EH (cell line): ENCODE measurements at places on chromosomes 13 and 19.

- DNase-seq, result peak; percentile 63
Measured at GRCh38 chr19:47284324-47284899, 9.7 kb downstream of the INAFM1 start.

- no peak for DNase-seq
Measured at GRCh38 chr13:113937527-113938180, 36.2 kb downstream of the C13orf46 start.

DNA sequence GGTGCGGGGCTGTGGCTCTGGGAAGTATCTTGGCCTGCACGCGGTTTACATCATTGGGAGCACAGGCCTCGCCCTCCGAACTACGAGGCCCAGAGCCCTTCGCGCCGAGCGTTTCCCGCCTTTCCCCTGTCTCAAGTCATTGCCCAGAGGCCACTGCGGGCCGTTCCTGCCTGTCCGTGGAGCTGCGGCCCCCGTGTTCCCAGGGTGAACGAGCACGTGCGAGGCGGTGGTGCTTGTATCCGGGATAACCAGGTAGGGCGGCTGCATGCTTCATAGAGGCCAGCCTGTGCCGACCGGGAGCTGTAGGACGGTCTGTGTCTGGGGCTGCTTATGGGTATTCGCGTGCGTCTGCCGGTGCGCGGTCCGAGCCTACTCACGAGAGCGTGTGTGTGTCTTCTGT lies 32.5 kb downstream of the ZNF527 start:
- no peak for DNase-seq

DNA sequence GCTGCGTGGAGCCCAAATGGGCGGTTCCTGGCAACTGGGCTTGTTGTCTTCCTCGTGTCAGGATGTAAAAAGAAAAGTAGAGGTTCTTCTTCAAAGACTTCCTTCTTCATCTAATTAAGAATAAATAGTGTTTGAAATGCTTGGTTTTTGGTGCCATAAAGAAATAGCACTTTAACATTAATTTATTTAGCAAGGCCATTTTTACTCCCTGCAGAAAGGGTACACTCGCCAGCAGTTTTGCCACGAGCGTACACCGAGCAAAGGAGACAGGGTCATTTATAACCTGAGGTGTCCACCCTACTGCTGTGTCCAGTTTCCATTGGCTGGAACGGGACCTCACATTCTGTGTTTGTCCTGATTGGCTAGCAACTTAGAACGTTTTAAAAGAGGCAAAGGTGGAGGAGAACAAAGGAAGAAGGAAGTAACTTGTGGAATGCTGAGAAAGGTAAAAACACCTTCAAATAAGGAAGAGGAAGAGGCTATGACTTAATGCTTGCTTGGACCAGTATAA lies 21.8 kb upstream of the OR10H1 start:
- DNase-seq, result no peak

- peak; percentile 29 for DNase-seq
Measured at GRCh38 chr19:27971071-27971470, 1241.9 kb downstream of the UQCRFS1 start.

GRCh38 chr13:112056284-112056727 lies 10.6 kb upstream of the SOX1 start:
- DNase-seq, result no peak

DNA sequence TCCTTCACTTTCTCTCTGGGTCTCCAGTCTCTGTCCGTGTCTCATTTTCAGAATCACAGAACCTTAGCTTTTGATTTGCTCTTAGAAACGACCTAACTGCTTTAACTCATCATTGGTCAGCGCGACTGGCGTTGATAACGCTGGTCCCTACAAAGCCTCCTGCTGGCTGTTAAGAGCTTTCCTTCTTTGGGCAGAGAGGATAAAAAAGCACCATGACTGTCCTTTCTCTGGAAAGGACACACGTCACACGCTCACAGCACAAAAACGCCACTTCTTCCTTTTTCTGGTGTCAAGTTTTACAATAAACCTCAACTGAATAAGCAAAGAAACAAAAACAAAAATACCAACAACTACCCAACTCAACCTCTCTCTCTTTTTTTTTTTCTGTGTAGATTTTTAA lies 1.7 kb upstream of the KLK12 start:
- DNase-seq, result no peak

GRCh38 chr19:54795758-54796157 lies 7.7 kb upstream of the KIR2DL4 start:
- DNase-seq, result no peak

GRCh38 chr19:52956917-52957316 lies 5.8 kb downstream of the ZNF816 start:
- DNase-seq, result no peak

DNA sequence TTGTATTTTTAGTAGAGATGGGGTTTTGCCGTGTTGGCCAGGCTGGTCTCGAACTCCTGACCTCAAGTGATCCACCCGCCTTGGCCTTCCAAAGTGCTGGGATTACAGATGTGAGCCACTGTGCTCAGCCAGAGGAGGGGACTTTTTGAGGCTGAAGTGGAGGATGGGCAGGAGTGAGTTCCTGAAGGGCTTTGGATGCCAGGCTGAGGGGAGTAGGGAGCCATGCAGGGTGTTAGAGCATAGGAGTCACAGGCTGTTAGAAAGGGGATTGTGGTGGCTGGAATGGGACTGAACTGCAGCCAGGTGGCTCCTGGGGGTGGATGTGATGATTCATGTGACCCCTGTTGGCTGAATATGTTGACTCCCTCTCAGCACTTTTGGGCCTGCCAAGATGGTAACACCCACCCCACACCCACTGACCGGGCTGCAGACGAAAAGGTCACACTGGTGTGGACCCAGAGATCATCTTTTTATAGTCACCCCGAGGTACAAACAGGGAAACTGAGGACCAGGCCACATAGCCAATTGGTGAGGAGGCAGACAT lies 11.2 kb downstream of the CYP4F22 start:
- DNase-seq, result no peak

GRCh38 chr13:110233181-110233950 lies 73.6 kb downstream of the COL4A1 start:
- DNase-seq, result peak; percentile 94

GRCh38 chr13:83204886-83205285 lies 677.4 kb downstream of the SLITRK1 start:
- no peak for DNase-seq

DNA sequence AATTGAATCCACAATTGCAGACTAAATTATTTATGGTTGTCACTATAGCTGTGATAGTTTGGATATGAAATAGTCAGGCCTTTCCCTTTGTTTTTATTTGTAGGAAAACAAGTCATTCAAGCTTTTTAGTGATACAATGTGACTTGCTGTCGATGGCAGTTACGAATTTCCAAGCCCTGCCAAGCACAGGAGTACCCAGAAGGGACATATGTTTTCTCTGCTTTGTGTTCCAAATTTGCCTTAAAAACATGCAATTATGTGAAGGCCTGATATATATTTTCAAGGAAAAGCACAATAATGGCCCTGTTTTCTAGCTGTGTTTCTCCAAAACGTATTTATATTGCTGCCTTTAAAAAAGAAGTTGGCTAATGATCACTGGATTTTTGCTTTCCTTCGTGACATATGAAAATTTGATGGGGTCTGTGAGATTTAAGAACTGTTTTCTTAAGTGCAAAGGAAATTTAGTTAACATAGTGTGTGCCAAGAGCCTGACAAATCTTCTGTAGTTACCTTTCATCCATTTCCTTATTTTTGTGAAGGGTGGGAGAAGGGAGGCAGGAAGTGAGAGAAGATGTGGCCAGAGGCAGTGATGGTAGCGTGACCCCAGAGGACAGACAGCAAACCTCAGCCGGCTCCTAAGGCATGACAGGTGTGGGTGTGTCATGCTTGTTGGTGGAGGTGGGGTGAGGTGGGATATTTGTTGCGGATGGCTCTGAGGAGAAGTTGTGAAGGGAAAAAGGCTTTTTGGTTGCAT lies 79.6 kb downstream of the TEX26 start:
- DNase-seq, result no peak

DNA sequence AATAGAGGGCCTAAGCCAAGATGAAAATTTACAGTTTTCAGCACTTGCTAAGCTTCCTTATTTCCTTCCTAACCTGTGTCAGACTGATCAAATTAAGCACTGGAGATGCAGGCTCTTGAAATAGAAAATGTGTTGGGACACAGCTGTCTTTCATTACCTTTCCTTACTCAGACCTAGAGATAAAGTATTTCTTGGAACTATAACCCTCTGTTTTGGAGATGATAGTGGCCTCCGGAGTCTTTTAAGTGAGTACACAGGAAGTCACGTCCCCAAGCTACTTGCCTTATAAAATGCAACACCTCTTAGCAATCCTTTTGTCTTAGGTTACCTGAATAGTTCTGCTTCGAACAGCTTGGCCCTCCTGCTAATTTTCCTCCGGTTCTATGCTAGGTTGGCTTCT lies 12.4 kb upstream of the AKAP11 start:
- no peak for DNase-seq

GRCh38 chr13:72754111-72754510 lies 26.4 kb downstream of the BORA start:
- DNase-seq, result no peak

- peak; percentile 65 for DNase-seq
Measured at GRCh38 chr19:17579661-17580244, 24.3 kb downstream of the COLGALT1 start.

GRCh38 chr19:277581-278165 lies 13.5 kb downstream of the PLPP2 start:
- peak; percentile 54 for DNase-seq

- DNase-seq, result no peak
Measured at GRCh38 chr19:45791744-45792469, 738 bp downstream of the DMWD start.

- no peak for DNase-seq
Measured at GRCh38 chr13:26515721-26516120, 41.8 kb upstream of the WASF3 start.

DNA sequence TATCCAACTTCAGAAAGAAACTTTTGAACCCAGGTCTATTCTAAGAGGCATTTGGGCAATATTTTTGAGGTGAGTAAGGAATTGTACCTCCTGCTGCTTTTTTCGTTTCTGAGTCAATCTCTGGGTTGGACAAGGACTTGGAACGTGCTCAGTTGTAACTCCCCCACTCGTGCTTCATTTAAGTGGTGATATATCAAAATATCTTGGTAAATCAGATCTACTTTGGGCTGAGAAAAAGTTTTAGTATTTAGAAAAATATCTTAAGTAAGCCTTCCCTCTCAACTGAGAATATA lies 728.9 kb downstream of the EFNB2 start:
- DNase-seq, result no peak
